ENCODE measurements at places on chromosomes 5 and 9. TPM values are rescaled to one million over a fixed set of nuclear protein-coding genes. Genes with fewer than 3 reads are reported as not detected.

The MLANA gene
- total RNA-seq: not detected

The ANXA2R gene
- total RNA-seq: 8.1 TPM

The PCDHGA10 gene
- total RNA-seq: 2.6 TPM

The SLC45A2 gene
- total RNA-seq: not detected

The PDCD1LG2 gene
- 27.8 TPM for total RNA-seq

The PCAT7 gene
- not detected for total RNA-seq

The FUBP3 gene
- total RNA-seq: 21.5 TPM

The CMYA5 gene
- under 0.01 TPM for total RNA-seq

The HSPA5 gene
- total RNA-seq: 289 TPM

The TNFSF15 gene
- total RNA-seq: 0.13 TPM

The SAXO1 gene
- total RNA-seq: not detected

The FREM1 gene
- not detected for total RNA-seq

The PCDHGA3 gene
- 0.49 TPM for total RNA-seq

The ESM1 gene
- 463 TPM for total RNA-seq

Measured in mammary microvascular endothelial cell (primary cell).